ENCODE measurements at places on chromosomes 7 and 10. TPM values are rescaled to one million over a fixed set of nuclear protein-coding genes. Genes with fewer than 3 reads are reported as not detected.

The TAS2R41 gene
- 1.7 TPM for total RNA-seq

The ZNF804B gene
- not detected for total RNA-seq

The PSD gene
- 3.5 TPM for total RNA-seq

The WNT8B gene
- not detected for total RNA-seq

The KIAA1217 gene
- total RNA-seq = 2.1 TPM

The NPC1L1 gene
- 0.11 TPM for total RNA-seq

The FGFR2 gene
- total RNA-seq = not detected

The GPR22 gene
- not detected for total RNA-seq

- H3K27me3 ChIP-seq = no peaks in the 10 kb centered on the region
- H3K27ac ChIP-seq = no peak overlapping the region
- H3K4me1 ChIP-seq = no peaks in the 10 kb centered on the region
- H3K36me3 ChIP-seq = peaks cover 79% of the 10 kb centered on the region
These were observed 58.7 kb downstream of the CLEC2L start for GRCh38 chr7:139582130-139582650.

- no peaks in the 10 kb centered on the region for H3K4me1 ChIP-seq
- no peak overlapping the region for H3K4me3 ChIP-seq
- no peaks in the 10 kb centered on the region for H3K27me3 ChIP-seq
- no peak for DNase-seq
- no peaks in the 10 kb centered on the region for H3K36me3 ChIP-seq
- no peak overlapping the region for H3K27ac ChIP-seq
These were observed 17.8 kb downstream of the NPSR1 start for GRCh38 chr7:34675749-34676374.

GRCh38 chr10:96456296-96456840, 57.4 kb downstream of the TLL2 start:
- H3K36me3 ChIP-seq = no peaks in the 10 kb centered on the region
- no peaks in the 10 kb centered on the region for H3K27me3 ChIP-seq
- H3K27ac ChIP-seq = no peak overlapping the region

- no peak overlapping the region for H3K4me3 ChIP-seq
- H3K27me3 ChIP-seq = no peaks in the 10 kb centered on the region
- H3K4me1 ChIP-seq = no peaks in the 10 kb centered on the region
- no peaks in the 10 kb centered on the region for H3K36me3 ChIP-seq
- DNase-seq = no peak
These were observed 225.4 kb upstream of the IMMP2L start for GRCh38 chr7:111787741-111788140.

- H3K27me3 ChIP-seq = no peaks in the 10 kb centered on the region
- DNase-seq = no peak
- H3K4me3 ChIP-seq = no peak overlapping the region
These were observed 11.7 kb upstream of the CCDC172 start for GRCh38 chr10:116312548-116312947.

GRCh38 chr10:93208717-93209464, 135.2 kb downstream of the CYP26A1 start:
- no peak overlapping the region for H3K4me3 ChIP-seq
- H3K36me3 ChIP-seq = no peaks in the 10 kb centered on the region
- H3K4me1 ChIP-seq = no peaks in the 10 kb centered on the region
- no peaks in the 10 kb centered on the region for H3K27me3 ChIP-seq
- no peak overlapping the region for H3K27ac ChIP-seq

GRCh38 chr7:41130086-41130485, 572.8 kb downstream of the INHBA start:
- DNase-seq = no peak
- H3K4me1 ChIP-seq = no peaks in the 10 kb centered on the region
- no peaks in the 10 kb centered on the region for H3K36me3 ChIP-seq
- H3K4me3 ChIP-seq = no peak overlapping the region
- H3K27me3 ChIP-seq = no peaks in the 10 kb centered on the region
- H3K27ac ChIP-seq = no peak overlapping the region

GRCh38 chr10:48306870-48307710, 613 bp downstream of the MAPK8 start:
- peaks cover 15% of the 10 kb centered on the region for H3K4me1 ChIP-seq
- DNase-seq = no peak
- H3K27ac ChIP-seq = peak overlapping the region; percentile 93
- no peaks in the 10 kb centered on the region for H3K36me3 ChIP-seq

- no peaks in the 10 kb centered on the region for H3K27me3 ChIP-seq
- H3K4me1 ChIP-seq = no peaks in the 10 kb centered on the region
- H3K36me3 ChIP-seq = no peaks in the 10 kb centered on the region
These were observed 111.0 kb upstream of the KLF14 start for GRCh38 chr7:130844811-130845580.

DNA sequence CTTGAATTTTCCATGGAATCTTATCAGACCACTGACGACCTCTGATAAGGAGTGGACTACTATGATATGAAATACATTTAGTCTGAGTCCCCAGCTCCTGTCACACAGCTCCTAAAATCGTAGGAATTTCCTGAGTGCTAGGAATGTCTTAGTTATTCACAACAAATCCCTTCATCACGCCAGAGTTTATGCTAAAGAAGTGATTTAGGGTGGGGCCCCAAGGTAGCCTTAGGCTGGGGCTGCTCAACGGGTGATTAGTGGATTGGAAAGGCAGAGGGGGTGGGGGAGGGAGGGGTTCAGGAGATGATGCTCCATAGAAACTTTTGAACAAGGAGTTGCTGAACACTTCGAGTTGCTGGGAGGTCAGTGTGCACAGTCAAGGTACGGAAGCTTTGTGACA, 7.0 kb upstream of the TET1 start:
- no peak overlapping the region for H3K4me3 ChIP-seq
- H3K36me3 ChIP-seq = no peaks in the 10 kb centered on the region
- no peak for DNase-seq

DNA sequence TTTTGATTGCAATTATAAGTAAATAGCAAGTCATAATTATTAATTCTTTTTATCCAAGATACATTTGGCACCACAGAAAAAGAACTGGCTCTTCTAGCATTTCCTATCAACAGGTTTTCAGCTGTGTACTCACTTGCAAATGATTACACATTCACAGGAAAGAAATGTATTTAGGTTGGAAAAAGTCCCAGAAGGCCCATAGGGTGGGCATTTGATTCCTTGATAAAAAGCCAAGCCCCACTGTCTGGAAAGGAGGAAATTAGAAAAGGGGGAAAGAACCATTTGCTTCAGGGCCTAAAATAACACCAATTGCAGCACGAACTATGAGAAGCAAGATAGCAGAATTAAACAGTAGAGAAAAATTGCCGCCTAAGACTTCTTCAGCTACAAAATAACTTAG, 80.8 kb upstream of the COL1A2 start:
- H3K27ac ChIP-seq = no peak overlapping the region
- no peaks in the 10 kb centered on the region for H3K36me3 ChIP-seq
- H3K4me1 ChIP-seq = no peaks in the 10 kb centered on the region
- no peak for DNase-seq
- H3K4me3 ChIP-seq = no peak overlapping the region
- H3K27me3 ChIP-seq = no peaks in the 10 kb centered on the region

- no peaks in the 10 kb centered on the region for H3K27me3 ChIP-seq
- H3K27ac ChIP-seq = no peak overlapping the region
- DNase-seq = no peak
- no peak overlapping the region for H3K4me3 ChIP-seq
- H3K36me3 ChIP-seq = no peaks in the 10 kb centered on the region
- H3K4me1 ChIP-seq = no peaks in the 10 kb centered on the region
These were observed 15.5 kb upstream of the GDI2 start for GRCh38 chr10:5828725-5829124.

DNA sequence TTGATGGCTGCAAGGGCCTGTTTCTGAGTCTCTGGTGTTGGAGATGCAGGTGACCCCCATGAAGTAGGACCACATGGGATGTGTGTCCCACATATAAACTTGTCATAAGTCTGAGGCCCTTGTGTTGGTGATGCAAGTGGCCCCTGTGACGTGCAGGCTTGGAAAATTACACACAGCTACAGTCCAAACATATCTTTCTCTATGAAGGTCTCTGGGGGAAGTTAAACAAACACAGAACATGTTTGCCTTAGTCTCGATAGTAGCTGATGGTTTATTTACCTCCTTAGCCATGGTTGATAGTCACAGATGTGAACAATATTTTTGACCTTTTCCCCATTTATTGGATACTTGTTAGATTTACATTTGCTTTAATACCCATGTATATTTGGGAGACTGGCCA, 64.7 kb downstream of the ADCY1 start:
- no peak for DNase-seq
- no peaks in the 10 kb centered on the region for H3K4me1 ChIP-seq
- no peaks in the 10 kb centered on the region for H3K36me3 ChIP-seq
- no peak overlapping the region for H3K4me3 ChIP-seq

GRCh38 chr10:99296605-99297004, 32.6 kb upstream of the CNNM1 start:
- no peak overlapping the region for H3K4me3 ChIP-seq
- no peaks in the 10 kb centered on the region for H3K27me3 ChIP-seq
- no peaks in the 10 kb centered on the region for H3K4me1 ChIP-seq
- no peak overlapping the region for H3K27ac ChIP-seq

- DNase-seq = no peak
- H3K36me3 ChIP-seq = no peaks in the 10 kb centered on the region
- no peak overlapping the region for H3K4me3 ChIP-seq
- H3K27ac ChIP-seq = no peak overlapping the region
These were observed 436.1 kb upstream of the FOXK1 start for GRCh38 chr7:4245866-4246470.

DNA sequence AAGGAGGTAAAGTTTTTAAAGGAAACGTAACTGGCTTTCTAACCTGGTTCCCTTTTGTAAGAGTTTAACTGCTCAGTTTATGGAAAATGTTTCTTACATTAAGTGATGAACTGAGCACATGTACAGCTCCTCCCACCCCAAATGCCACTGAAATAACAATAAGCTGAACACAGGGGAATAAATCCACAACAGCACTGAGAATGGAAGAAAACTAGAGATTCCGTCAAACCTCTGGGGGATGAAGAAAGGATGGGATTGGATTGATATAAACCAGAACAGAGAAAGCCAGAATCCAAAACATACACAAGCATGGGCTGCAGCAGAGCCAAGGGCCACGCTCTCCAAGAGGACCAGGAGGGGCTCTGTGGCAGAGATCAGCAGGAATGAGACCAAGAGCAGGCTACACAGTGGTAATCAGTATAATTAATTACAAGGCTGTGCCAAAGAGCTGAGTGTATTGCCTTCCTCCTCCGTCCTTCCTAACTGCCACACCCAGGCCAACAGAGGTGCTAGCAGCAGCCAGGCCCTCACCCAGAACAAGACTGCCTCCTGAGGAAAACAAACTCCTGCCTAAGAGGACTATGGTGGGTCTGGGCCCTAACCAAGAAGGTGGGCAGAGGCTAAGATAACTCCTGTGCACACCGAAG, 73.9 kb downstream of the KIAA1549 start:
- H3K4me3 ChIP-seq = no peak overlapping the region
- DNase-seq = no peak
- H3K27me3 ChIP-seq = no peaks in the 10 kb centered on the region
- no peaks in the 10 kb centered on the region for H3K36me3 ChIP-seq

DNA sequence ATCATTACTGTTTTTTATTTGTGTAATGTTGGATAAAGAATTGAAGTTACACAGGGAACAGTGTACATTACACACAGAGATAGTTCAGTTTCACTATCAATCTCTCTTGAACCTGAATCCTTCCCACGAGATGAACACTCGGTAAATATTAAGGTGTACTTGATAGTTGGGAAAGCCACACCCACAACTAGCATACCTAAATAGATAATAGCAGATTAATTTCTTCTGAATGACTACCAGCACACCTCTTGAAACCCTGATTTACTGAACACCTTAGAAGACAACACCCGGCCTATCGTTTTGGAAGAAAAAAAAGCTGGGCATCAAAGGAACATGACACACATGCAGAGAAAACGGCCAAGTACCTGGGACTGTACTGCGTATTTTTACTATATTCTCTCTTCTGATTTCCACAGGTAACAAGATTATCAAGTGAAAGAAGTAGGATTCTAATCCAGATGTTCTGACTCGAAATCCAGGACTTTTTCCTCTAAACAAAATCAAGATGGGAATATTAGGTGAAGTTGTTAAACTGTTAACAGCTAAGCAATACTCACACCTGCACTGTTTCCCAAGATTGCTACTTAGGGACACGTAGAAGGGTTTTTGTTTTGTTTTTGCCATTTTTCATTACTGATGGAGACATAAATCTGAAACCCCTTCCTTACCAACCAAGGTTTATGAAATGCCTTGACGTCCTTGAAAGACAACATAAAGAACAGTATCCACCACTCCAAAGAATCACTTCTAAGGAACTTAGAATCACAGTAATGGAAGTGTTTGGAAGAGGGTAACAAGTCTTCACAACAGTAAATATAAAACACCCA, 1.0 kb downstream of the CCDC186 start:
- H3K36me3 ChIP-seq = no peaks in the 10 kb centered on the region
- no peaks in the 10 kb centered on the region for H3K27me3 ChIP-seq

- no peak overlapping the region for H3K4me3 ChIP-seq
- no peaks in the 10 kb centered on the region for H3K27me3 ChIP-seq
- no peaks in the 10 kb centered on the region for H3K36me3 ChIP-seq
- H3K4me1 ChIP-seq = no peaks in the 10 kb centered on the region
- H3K27ac ChIP-seq = no peak overlapping the region
- no peak for DNase-seq
These were observed 393.6 kb downstream of the CNTNAP2 start for GRCh38 chr7:146510088-146510680.

GRCh38 chr7:98251231-98251600, 816 bp downstream of the TECPR1 start:
- DNase-seq = peak; percentile 29
- peak overlapping the region; percentile 83 for H3K27ac ChIP-seq
- peak overlapping the region; percentile 91 for H3K4me3 ChIP-seq
- no peaks in the 10 kb centered on the region for H3K27me3 ChIP-seq

DNA sequence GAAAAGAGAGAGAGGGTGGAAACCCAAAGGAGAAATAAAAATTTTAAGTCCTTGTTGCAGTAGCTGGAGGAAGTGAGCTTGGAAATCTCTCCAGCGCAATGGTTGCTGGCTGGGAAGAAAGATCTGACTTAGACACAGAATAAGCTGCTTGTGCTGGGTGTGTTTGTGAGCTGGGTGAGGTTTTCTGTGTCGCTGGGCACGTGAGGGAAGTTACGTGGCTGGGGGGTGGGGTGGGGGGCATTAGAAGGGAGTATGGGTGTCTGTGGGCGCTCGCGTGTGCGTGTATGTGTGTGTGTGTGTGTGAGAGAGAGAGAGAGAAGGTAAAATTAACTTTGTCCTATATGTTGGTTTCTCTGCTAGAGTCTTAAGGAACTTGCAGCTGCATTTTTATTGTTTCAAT, 11.6 kb downstream of the TCF7L2 start:
- H3K36me3 ChIP-seq = no peaks in the 10 kb centered on the region
- DNase-seq = no peak
- no peaks in the 10 kb centered on the region for H3K4me1 ChIP-seq
- H3K4me3 ChIP-seq = no peak overlapping the region
- no peak overlapping the region for H3K27ac ChIP-seq

GRCh38 chr7:116772423-116772863, 89.9 kb upstream of the CAPZA2 start:
- H3K4me1 ChIP-seq = no peaks in the 10 kb centered on the region
- no peaks in the 10 kb centered on the region for H3K36me3 ChIP-seq
- no peaks in the 10 kb centered on the region for H3K27me3 ChIP-seq
- no peak overlapping the region for H3K27ac ChIP-seq
- DNase-seq = no peak

- no peaks in the 10 kb centered on the region for H3K4me1 ChIP-seq
- no peak overlapping the region for H3K4me3 ChIP-seq
- H3K27ac ChIP-seq = no peak overlapping the region
- no peaks in the 10 kb centered on the region for H3K27me3 ChIP-seq
These were observed 248.9 kb downstream of the FOXP2 start for GRCh38 chr7:114663502-114663901.
